ENCODE measurements at places on chromosomes 5 and 9.

- no peak for DNase-seq
These were observed 299.1 kb downstream of the DMAC1 start for GRCh38 chr9:7500521-7500920.

DNA sequence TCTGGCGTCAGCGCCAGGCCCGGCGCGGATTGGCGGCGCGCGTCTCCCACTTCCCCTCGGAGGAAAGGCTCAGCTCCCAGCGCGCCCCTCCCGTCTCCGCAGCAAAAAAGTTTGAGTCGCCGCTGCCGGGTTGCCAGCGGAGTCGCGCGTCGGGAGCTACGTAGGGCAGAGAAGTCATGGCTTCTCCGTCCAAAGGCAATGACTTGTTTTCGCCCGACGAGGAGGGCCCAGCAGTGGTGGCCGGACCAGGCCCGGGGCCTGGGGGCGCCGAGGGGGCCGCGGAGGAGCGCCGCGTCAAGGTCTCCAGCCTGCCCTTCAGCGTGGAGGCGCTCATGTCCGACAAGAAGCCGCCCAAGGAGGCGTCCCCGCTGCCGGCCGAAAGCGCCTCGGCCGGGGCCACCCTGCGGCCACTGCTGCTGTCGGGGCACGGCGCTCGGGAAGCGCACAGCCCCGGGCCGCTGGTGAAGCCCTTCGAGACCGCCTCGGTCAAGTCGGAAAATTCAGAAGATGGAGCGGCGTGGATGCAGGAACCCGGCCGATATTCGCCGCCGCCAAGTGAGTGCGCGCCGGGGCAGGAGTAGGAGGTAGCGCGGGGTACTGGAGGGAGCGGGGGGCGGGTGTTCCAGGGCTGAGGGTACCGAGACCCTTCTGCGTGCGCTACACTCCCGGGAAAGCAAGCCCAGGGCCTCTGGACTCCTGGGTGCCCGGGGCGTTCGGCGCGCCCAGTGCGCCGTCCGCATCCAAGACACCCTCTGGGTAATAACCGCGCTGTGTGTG lies at the start of gene MSX2:
TSS of gene MSX2 (plus strand) at position 99 of the 777 bp plus-strand sequence. CDS start at position 177, 78 bp downstream.
- no peak for DNase-seq

- DNase-seq: no peak
These were observed 446.2 kb downstream of the HTR1A start for GRCh38 chr5:63516006-63516405.

DNA sequence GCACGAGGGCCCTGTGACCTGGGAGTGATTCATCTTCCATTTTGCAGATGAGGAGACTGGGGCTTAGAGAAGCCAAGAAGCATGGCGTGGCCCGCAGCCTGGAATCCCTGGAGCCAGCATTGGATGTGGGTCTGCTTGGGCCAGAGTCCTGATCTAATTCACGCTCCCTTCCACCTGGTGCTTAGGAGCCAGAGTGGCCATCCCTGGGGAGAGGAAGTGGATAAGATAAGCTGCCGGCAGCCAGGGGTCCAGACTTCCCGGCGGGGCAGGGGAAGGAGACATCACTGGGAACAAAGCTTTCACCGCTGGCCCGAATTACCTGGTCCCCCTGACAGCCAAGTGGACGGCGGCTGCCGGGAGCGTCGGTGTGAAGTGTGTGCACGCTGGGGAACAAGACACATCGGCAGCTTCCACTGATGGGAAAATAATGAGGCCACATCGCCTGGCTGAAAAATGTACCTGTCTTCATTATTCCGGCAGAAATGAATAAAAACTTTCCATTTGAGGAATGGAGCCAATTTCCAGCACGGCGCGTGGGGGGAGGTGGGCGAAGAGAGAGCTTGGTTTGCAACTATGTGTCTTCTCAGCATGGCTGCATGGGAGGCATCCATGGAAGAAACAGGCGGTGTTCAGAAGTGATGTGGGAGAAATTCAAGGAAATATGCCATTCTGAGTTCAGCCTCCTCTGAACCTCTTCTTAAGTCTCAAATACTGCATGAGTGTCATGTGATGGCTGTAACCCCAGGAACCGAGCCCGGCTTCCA lies 78.5 kb downstream of the OLFM1 start:
- DNase-seq: no peak

GRCh38 chr5:89043676-89044075 lies 160.7 kb upstream of the MEF2C start:
- DNase-seq: no peak

- DNase-seq: no peak
These were observed at the start of gene GHR for GRCh38 chr5:42423285-42424165. Gene GHR (plus strand): TSS chr5:42423439. CDS start chr5:42565875, 142,436 bp downstream.

DNA sequence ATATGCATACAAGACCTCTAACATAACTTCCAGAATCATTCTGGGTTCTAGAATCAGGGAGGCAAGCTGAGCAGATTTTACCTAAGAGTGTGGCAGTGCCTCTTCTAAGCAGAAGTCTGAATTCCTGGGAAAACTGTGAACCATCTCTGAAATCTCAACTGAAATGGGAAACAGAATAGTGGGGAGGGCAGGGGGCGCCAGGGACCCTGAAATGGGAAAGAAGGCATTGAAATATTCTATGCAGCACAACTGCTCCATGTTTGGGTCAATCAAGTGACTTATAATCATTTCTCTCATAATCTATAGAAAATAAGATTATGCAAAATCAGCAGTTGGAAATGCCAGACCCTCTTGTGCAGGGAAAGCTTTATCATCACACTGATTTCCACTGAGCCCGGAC lies 156.1 kb downstream of the EBF1 start:
- no peak for DNase-seq

DNA sequence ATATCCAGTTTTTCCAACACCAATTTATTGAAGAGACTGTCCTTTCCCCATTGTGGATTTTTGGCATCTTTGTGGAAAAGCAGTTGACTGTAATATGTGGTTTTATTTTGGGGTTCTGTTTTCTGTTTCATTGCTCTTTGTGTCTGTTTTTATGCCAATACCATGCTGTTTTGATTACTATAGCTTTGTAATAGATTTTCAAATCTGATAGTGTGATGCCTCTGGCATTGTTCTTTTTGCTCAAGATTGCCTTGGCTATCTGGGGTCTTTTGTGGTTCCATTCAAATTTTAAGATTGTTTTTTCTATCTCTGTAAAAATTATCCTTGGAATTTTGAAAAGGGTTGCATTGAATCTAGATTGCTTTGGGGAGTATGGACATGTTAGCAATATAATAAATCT lies 99.5 kb downstream of the NDUFAF2 start:
- DNase-seq: no peak

- DNase-seq: no peak
These were observed 9.3 kb downstream of the TOR1A start for GRCh38 chr9:129814432-129815223.

DNA sequence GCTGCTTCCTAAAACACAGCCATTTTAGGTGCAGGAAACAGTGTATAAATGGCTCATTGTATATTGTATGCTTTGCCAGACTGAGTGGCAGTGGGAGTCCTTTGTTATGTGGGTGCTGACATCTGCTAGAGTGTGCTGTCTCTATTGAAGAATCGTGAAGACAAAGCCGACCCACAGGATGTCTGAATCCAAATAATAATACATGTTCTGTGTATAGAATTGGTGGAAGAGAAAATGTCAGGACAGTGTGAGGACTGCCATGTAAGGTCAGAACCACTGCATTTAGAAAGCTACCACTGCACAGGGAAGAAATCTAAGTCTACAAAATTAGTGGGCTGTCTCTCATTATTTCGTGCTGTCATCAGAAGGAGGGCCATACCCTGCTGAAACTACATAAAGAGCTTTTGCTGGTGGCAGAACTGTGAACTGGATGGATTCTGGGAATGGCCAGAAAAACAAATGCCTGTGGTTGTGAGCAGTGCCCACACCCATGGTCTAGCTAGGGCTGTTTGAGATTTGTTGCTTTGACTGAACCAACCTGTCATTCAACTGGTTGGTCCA lies 2.5 kb downstream of the IL7R start:
- DNase-seq: no peak

All from vagina (tissue), 2 donors.